ENCODE measurements at places on chromosomes 2 and 18. TPM values are rescaled to one million over a fixed set of nuclear protein-coding genes. Genes with fewer than 3 reads are reported as not detected.

Gene ELOA2
- not detected for total RNA-seq

Gene C2orf80
- total RNA-seq: not detected

GRCh38 chr2:168626647-168627046, 170.6 kb downstream of the CERS6 start:
- no peaks in the 10 kb centered on the region for H3K36me3 ChIP-seq
- no peak overlapping the region for H3K4me3 ChIP-seq
- H3K4me1 ChIP-seq: no peaks in the 10 kb centered on the region

GRCh38 chr2:234694244-234695013, 197.5 kb upstream of the ARL4C start:
- H3K27me3 ChIP-seq: no peaks in the 10 kb centered on the region
- no peak overlapping the region for H3K27ac ChIP-seq
- H3K36me3 ChIP-seq: no peaks in the 10 kb centered on the region
- peaks cover 10% of the 10 kb centered on the region for H3K4me1 ChIP-seq
- no peak for DNase-seq

GRCh38 chr2:217491271-217491670, 511.5 kb downstream of the TNS1 start:
- no peaks in the 10 kb centered on the region for H3K36me3 ChIP-seq
- no peaks in the 10 kb centered on the region for H3K4me1 ChIP-seq
- no peak overlapping the region for H3K27ac ChIP-seq

GRCh38 chr2:27121906-27122305, 1.7 kb upstream of the ABHD1 start:
- no peaks in the 10 kb centered on the region for H3K36me3 ChIP-seq
- peaks cover 23% of the 10 kb centered on the region for H3K27me3 ChIP-seq

- peak overlapping the region; percentile 2 for H3K27ac ChIP-seq
- H3K27me3 ChIP-seq: no peaks in the 10 kb centered on the region
- H3K4me3 ChIP-seq: no peak overlapping the region
- DNase-seq: no peak
- H3K36me3 ChIP-seq: no peaks in the 10 kb centered on the region
Observed at GRCh38 chr2:37412231-37412630, 67.8 kb downstream of the QPCT start.

GRCh38 chr2:111701798-111702118, 182.2 kb downstream of the ANAPC1 start:
- H3K36me3 ChIP-seq: no peaks in the 10 kb centered on the region
- H3K27ac ChIP-seq: no peak overlapping the region
- no peaks in the 10 kb centered on the region for H3K4me1 ChIP-seq
- no peak for DNase-seq
- H3K27me3 ChIP-seq: no peaks in the 10 kb centered on the region

GRCh38 chr2:220847589-220847988, 724.5 kb downstream of the EPHA4 start:
- no peaks in the 10 kb centered on the region for H3K36me3 ChIP-seq
- no peak overlapping the region for H3K4me3 ChIP-seq
- H3K27me3 ChIP-seq: no peaks in the 10 kb centered on the region
- DNase-seq: no peak
- H3K4me1 ChIP-seq: no peaks in the 10 kb centered on the region
- no peak overlapping the region for H3K27ac ChIP-seq

GRCh38 chr18:76263046-76264005, 231.7 kb downstream of the ZNF516 start:
- no peaks in the 10 kb centered on the region for H3K27me3 ChIP-seq
- DNase-seq: no peak
- peak overlapping the region; percentile 42 for H3K27ac ChIP-seq
- H3K4me3 ChIP-seq: no peak overlapping the region
